ENCODE measurements at places on chromosomes 13 and 19. TPM values are rescaled to one million over a fixed set of nuclear protein-coding genes. Genes with fewer than 3 reads are reported as not detected.

- no peak for DNase-seq
These were observed 204.3 kb downstream of the DNAJC15 start for GRCh38 chr13:43227721-43228120.

Gene PNMA8A
- 19.6 TPM for total RNA-seq

DNA sequence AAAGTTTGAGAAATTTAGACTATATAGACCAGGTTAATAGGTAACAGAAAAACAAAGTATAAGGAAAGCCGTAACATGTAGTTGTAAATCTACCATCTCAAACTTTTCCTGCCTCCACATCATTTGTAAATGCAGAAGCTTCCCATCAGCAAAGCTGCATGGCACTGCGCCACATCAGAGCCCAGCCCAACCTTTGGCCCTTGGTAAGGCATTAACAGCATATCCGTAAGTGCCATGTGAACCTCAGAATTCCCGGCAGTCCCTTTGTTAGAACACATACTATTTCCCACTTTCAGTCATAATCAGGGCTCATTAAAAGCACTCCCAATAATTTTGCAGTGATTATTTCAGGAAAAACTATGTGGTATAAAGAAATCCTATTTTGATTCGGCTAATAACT is 51.6 kb downstream of the MPHOSPH8 start:
- peak; percentile 42 for DNase-seq

Gene ALOX5AP
- not detected for total RNA-seq

All from GM23338 (cell line).